ENCODE measurements at places on chromosomes 16 and 17.

DNA sequence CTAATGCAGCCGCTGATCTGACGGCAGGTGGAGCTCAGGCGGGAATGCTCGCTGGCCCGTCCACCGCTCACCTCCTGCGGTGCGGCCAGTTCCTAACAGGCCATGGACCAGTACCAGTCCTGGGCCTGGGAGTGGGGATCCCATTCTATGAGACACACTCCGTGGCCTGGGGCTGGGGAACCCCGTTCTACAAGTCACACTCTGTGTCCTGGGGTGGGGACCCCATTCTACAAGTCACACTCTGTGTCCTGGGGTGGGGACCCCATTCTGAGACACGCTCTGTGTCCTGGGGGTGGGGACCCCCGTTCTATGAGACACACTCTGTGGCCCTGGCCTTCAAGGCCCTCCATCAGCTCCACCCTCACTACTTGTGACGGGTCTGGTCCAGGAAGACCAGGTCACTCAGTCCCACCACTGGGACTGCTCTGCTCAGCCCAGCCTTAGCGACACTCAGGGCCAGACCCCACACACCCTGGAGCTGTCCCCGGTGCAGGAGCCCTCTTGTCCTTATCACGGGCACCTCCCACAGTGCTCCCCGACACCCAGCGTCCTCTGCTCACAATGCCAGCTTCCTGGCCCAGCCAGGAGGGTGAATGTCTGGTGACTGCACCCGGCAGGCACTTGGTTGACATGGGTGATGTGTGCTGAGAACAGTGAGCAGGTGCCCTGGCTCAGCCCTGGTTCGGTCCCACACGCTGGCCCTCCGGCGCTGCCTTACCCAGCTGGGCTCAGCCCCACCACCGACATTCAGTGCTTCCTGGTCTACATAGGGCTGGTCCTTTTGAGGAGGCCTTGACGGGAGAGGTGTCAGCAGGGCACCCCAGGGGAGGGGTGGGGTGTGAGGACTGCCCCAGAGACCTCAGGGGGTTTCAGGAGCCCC lies 89.1 kb downstream of the TBC1D16 start:
- DNase-seq, result peak; percentile 16

- DNase-seq, result no peak
Measured at GRCh38 chr17:33494151-33494550, 201.1 kb upstream of the ASIC2 start.

DNA sequence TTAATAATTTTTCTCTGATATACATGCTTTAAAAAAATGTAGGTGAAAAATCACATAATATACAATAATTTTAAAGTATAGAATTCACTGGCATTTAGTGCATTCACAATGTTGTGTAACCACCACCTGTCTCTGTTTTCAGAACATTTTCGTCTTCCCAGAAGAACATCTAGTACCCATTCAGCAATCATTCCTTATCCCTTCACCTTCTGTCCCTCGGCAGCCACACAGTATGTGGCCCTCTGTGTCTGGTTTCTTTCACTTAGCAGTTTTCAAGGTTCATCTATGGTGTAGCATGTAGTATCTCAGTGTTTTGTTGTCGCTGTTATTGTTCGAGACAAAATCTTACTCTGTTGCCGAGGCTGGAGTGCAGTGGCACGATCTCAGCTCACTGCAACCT lies 33.6 kb downstream of the PRPSAP2 start:
- DNase-seq, result no peak

DNA sequence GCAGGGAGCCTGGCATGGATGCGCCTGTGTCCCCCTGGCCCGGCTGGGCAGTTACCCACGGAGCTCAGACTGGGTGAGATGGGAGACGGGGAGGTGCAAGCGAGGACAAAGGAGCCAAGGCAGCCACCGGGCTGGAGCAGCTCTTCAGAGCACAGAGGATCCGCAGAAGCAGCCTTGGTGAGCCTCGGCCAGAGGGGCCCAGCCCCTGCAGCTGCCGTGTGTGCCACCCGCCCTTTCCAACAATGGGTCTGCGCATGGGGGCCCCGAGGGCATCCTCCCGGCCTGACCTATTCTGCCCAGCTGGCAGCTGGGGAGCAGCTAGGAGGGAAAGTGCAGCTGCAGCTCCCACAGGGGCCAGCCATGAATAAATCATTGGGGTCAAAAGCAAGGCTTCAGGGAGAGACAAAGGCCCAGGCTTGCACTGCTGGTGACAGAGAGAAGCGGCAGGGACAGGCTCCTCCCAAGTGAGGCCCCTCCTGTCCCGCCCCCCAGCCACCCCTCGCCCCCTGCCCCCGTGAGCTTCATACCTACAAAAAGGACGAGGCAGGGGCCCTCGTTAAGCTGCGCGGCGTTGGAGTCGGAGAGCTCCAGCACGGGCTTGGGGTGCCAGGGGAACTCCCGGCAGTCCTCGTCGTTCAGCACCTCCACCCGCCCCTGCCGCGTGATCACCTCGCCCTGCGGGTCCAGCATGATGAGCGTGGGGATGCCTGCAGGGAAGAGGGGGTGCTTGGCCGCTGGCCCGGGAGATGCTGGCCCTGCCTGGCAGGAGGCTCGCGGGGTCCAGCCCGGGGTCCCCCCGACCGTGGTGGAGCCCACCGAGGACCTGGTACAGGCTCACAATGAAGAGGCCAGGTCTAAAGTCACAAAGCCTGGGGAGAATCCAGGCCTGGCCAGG lies 22.6 kb downstream of the MRM3 start:
- no peak for DNase-seq

GRCh38 chr17:2016494-2016893 lies 8.6 kb downstream of the RTN4RL1 start:
- no peak for DNase-seq

- no peak for DNase-seq
Measured at GRCh38 chr17:72426321-72426720, 305.5 kb downstream of the SOX9 start.

DNA sequence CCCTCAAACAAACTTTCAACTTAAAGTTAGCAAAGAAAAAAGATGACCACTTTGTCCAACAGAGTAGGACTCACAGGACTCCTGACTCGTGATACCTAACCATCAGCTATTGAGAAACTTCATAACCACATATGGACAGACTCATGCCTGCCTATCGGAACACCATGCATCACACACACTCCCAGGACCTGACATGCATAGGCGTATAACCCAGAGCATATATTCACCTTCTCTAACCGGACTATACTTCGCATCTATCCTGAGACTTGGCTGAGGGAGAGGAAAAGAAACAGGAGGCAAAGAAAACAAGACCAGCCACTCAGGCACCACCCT lies 2.2 kb downstream of the PIP4K2B start:
- no peak for DNase-seq

DNA sequence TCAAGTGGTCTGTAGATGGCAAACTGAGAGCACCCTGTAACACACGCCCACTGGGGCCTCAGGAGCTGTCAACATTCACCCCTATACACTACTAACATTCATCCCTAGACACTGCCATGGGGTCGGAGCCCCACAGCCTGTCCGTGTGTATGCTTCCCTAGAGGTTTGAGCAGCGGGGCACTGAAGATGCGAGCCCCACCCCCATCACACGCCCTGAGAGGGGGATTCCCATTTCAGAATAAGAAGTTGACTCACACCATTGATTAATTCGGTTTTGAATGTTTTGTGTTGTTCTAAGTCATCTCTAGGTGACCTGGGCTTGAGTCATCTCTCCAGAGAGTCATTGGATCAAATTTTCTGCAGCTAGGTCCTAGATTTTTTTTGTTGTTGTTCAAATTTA lies 37.3 kb upstream of the MMD start:
- no peak for DNase-seq

DNA sequence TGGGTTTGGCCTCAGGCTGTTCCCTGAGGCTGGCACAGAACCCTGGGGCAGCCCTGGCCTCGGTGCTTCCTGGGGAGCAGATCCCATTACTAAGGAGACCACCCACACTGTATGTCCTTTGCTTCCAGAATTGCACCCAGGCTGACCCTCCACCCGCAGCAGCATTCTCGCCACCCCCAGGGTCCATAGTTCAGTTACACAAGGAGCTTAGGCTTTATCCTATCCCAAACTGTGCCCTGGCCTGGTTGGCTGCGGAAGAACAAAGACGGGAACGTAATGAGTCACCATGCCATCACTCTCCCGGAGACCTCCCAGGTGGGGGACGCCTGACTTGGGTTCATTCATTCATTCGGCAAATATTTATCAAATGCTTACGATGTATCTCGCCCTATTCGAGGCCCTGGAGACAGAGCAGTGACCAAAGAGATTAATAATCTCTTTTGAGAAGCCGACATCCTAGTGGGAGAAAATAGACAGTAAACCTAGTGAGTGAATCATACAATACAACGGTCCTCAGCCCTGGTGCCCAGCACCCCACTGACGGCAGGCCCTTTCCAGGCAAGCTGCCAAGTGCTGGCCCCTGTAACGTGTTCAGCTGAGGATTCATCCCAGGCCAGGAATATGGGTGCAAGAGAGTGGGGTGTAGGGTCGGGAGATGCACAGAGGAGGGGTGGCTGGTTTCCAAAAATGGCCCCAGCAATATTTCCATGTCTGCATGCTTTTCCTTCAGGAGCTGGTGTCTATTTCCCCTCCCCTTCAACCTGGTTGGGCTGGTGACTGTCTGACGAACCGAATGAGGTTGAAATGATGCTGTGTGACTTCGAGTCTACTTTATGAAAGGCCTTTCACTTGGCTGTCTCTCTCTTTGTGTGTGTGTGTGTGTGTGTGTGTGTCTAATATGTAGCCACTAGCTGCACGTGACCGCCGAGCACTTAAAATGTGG lies 134.2 kb downstream of the MGAT5B start:
- DNase-seq, result no peak

- DNase-seq, result no peak
Measured at GRCh38 chr16:56363781-56364565, 61.4 kb downstream of the AMFR start.

DNA sequence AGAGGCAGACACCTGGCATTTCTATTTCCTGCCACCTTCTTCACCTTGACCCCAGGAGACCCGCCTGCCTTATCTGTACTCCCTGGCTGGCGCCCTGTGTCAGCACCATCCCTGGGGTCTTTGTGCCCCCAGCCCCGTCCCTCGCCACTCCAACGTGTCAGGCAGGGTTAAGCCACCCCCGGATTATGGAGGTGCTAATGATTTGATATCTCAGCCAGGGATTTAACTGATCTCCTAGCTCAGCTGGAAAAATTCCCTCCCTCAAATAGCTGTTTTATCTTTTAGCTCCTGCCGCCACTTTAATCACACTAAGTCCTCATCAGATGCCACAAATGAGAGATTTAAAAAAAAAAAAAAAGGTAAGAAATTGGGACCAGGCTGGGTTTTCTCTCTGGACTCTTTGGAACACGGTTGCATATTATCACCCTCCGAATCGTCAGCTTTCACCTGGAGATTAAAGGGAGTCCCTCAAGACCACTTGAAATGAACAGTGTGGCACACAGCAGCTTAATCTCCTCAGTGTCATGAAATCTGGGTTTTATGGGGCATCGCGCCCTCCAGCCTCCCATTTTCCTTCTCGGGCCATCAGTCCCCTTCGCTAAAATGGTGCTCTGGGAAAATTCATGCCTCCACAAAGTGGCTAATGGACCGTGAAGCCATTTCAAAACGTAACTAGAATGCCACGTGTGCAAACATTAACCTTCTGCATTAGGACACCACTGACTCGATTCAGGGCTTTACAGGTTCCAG lies 26.2 kb upstream of the WFDC1 start:
- no peak for DNase-seq

- DNase-seq, result no peak
Measured at GRCh38 chr17:2108170-2108569, 53.3 kb downstream of the HIC1 start.

GRCh38 chr16:11450136-11450535 lies 104.9 kb downstream of the RMI2 start:
- DNase-seq, result no peak

- no peak for DNase-seq
Measured at GRCh38 chr17:146983-147761, 9.8 kb downstream of the SCGB1C2 start.

- no peak for DNase-seq
Measured at GRCh38 chr17:31533546-31534155, 142.2 kb downstream of the RAB11FIP4 start.

DNA sequence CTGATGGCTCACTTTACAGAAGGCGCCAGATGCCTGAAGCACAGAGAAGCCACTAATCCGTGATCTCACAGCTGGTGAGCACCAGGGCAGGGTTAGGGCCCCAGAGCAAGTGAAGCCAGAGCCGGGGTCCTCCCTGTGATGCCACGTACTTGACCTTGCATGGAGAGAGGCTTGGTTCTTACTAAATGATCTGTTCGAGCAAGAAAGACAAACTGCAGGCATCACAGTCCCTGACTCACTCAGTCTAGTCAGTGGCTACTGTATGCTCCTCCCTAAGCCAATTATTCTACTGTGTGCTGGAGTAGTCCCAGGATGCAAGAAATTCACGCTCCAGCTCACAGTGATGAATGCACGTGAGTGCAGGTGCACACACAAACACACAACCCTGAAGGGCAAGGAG lies 55.4 kb downstream of the SDK2 start:
- DNase-seq, result no peak

DNA sequence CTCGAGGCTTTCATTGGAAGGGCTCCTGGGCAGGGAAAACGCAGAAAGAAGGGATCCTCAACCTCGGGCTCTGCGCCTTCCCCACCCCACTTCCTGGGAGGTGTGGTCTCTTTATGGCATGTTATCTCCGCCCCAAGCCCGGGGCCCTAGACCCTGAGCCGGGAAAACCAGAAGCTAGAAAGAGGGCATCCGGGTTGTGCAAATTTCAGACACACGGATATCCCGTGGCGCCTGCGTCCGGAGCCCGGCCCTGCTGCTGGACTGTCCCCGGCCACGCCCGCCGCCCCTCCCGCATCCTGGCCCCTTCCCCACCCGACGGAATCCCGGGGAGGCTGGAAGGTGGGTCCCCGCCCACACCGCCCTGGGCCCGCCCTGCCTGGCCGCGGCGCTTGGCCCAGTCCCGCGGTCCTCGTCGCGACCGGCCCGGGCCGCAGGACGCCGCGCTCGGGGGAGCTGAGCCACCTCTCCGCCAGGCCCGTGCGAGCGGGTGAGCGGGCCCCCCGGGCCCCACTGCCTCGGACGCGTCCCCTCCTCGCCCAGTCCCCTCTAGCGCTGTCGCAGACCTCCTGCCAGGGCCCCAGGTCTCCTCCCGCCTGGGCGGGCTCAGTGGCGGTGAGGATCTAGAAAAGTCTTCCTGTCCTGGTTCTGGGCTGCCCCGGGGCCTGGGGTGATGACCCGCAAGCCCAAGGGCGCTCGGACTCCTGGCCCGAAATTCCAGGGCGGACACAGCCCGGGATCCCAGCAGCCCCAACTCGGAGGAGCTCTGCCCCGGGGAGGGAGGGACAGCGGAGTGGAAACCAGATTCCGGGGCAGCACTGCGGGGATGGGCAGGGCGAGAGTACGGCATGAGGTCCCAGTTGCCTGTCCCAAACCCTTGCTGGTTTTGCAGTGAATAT lies at the start of gene SLC16A5:
TSS of gene SLC16A5 (plus strand) at position 397 of the 896 bp plus-strand sequence. CDS start 5,683 bp downstream, outside the sequence.
- peak; percentile 56 for DNase-seq

DNA sequence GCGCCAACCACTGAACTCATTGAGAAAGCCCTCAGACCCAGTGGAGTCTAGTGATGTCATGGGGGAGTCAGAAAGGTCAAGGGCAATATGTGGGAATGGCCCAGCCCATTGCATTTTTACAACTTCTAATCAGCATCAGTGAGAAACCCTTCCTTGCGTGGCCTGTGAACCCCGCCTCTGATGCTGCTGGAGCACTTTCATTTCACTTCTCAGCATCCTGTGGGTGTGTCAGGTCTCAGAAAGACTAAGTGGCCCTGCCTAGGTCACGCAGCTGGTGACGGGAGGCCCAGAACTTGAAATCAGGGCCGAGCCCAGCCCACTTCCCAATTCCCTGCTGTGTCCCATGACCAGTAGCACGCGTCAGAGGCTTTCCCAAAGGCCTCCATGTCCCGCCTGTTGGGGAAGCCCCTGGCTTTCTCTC lies 6.1 kb downstream of the DNAI2 start:
- DNase-seq, result peak; percentile 47

GRCh38 chr17:34226011-34226743 lies 28.9 kb upstream of the CCL2 start:
- DNase-seq, result no peak

GRCh38 chr17:51995797-51996403 lies 162.6 kb downstream of the CA10 start:
- DNase-seq, result no peak

All from activated T-cell treated with anti-CD3 and anti-CD28 coated beads, Interleukin-2, amount 50 U/mL, for 1 hour (primary cell).